T-helper 17 cell (primary cell): ENCODE measurements at places on chromosomes 2 and 18.

- no peak for DNase-seq
- no peaks in the 10 kb centered on the region for H3K36me3 ChIP-seq
- H3K4me1 ChIP-seq, result peaks cover 6% of the 10 kb centered on the region
- no peak overlapping the region for H3K4me3 ChIP-seq
These were observed 71.2 kb upstream of the DOCK10 start for GRCh38 chr2:225113371-225114015.

- H3K4me1 ChIP-seq, result peaks cover 6% of the 10 kb centered on the region
- DNase-seq, result no peak
- H3K4me3 ChIP-seq, result no peak overlapping the region
- H3K36me3 ChIP-seq, result peaks cover 2% of the 10 kb centered on the region
These were observed 155.1 kb downstream of the LPIN1 start for GRCh38 chr2:11901351-11902069.

GRCh38 chr18:23881778-23882177, 132.8 kb upstream of the TTC39C start:
- DNase-seq, result no peak
- peaks cover 18% of the 10 kb centered on the region for H3K4me1 ChIP-seq
- H3K36me3 ChIP-seq, result peaks cover 10% of the 10 kb centered on the region
- no peak overlapping the region for H3K4me3 ChIP-seq

- DNase-seq, result no peak
- H3K36me3 ChIP-seq, result no peaks in the 10 kb centered on the region
- H3K4me1 ChIP-seq, result no peaks in the 10 kb centered on the region
These were observed 18.8 kb upstream of the FAM110C start for GRCh38 chr2:65121-65520.

GRCh38 chr18:48036226-48036625, 105.8 kb upstream of the SMAD2 start:
- no peak overlapping the region for H3K27ac ChIP-seq
- no peaks in the 10 kb centered on the region for H3K36me3 ChIP-seq
- DNase-seq, result no peak
- H3K27me3 ChIP-seq, result peaks cover 8% of the 10 kb centered on the region
- no peak overlapping the region for H3K4me3 ChIP-seq
- peaks cover 2% of the 10 kb centered on the region for H3K4me1 ChIP-seq
